ENCODE measurements at places on chromosomes 2 and 18.

- peak; percentile 68 for DNase-seq
Observed at GRCh38 chr2:101253013-101253702, 472 bp downstream of the CNOT11 start.

- DNase-seq, result no peak
Observed at GRCh38 chr18:22456116-22456480, 38.4 kb upstream of the CTAGE1 start.

DNA sequence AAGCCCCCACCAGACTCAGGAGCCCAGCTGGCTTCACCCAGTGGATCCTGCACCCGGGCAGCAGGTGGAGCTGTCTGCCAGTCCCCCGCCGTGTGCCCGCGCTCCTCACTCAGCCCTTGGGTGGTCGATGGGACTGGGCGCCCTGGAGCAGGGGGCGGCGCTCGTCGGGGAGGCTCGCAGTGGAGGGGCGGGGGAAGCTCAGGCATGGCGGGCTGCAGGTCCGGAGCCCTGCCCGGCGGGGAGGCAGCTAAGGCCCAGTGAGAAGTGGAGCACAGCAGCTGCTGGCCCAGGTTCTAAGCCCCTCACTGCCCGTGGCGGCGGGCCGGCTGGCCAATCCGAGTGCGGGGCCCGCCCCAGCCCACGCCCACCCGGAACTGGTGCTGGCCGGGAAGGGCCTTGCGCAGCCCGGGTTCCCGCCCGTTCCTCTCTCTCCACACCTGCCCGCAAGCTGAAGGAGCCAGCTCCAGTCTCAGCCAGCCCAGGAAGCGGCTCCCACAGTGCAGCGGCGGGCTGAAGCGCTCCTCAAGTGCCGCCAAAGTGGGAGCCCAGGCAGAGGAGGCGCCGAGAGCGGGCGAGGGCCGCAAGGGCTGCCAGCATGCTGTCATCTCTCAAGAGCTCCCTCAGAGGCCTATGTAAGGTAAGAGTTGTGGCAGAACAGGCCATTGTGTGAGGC is 1307.8 kb upstream of the TMEFF2 start:
- no peak for DNase-seq

DNA sequence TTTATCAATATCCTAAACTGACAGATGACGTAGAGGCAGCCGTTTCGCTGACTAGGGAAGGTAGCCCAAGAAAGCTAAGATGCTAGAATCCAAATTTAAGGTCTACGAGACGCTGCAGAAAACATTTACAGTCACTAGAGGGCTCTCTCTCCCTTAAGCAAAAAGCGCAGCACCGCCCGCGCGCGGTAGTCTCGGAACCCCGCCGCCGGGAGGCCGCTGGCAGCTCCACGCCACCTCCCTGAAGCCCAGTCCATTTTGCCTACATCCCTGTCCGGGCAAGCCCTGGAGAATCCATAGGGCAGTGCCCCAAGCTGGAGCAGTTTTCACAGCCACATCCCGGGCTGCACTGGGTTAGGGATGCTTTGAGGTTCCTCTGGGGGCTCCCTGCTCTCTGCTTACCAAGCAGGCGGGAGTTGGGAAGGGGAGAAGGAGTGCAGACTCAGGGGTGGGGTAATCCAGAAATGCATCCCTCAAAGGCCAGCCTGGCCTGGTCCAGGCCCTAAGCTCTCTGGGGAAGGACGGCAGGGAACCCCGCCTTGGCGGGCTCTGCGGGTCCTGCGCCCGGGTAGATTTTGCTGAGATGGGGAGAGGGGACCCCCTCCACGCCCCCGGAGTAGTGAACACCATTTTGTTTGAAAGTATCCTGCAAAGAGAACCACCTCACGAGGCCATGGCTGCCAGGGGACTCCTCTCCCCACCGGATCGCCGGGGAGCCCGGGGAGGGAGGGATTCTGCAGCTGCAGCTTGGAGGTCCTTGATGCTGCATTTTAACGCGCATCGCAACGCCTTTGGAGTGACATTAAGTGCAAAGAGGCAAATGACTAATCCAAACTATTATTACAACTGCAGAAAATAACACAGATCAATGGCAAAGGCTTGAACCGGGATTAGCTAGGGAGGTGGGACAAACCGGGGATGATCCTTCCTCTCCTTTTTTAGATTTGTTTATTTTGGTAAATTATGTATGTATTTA is 1.3 kb upstream of the DPYSL5 start:
- peak; percentile 69 for DNase-seq

- DNase-seq, result no peak
Observed at GRCh38 chr2:3639653-3640052, 18.3 kb upstream of the ALLC start.

DNA sequence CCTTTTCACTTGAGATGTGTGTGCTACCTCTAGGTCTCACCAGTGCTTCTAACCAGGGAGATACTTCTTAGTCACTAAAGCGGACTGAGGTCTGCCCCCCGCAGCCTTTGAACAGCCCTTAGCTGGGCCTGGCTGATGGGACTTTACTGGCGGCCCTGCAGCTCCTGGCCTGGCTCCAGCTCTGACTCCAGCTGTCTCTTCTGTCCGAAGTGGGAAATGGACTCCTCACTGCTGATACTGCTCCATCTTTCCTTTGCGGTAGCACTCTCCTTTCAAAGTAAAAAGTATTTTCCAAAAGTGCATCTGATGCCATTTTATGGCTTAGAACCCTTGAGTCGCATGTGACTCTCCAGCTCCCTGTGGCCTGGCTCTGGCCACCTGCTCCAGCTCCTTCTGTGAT is 64.5 kb downstream of the ATP9B start:
- DNase-seq, result no peak

GRCh38 chr2:80496775-80497174 is 192.2 kb upstream of the LRRTM1 start:
- DNase-seq, result no peak

GRCh38 chr18:22136395-22136794 is 33.0 kb upstream of the GATA6 start:
- no peak for DNase-seq

DNA sequence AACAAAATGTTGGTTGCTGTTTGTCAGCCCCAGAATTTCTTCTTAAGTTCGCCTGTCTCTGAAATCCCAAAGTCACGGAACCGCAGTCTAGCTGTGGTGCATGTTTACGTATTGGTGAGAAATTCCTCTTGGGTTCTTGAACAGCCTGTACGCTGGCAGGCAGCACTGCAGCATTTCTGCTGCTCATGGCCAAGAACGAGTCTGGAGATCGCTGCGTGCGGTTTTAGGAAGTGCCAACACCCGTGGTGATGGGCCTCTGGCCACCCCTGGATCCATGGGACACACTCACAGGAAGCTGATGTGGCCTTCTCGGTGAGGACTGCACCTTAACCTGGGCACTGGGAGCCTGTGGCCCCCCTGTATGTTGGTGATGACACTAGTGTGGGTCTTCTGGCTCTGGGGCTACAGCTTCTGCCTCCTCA is 23.7 kb downstream of the ASB1 start:
- no peak for DNase-seq

DNA sequence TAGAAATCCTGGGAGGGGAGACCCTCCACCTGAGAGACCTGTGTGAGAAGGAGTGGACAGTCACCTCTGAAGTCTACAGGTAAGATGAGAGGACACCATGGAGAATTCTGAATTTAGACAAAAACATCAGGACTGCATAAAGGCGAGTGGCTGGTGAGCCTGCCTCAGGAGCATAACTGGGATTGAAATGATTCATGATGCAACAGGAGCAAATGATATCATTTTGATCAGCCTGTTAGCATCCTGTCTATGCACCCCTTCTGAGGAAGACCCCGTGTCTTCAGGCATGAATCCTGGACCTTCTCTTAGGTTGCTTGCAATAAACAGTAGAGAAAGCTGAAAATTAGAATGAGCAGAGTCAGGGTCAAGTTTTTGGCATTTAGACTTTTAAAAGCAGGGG is 245.8 kb downstream of the ETAA1 start:
- no peak for DNase-seq

- no peak for DNase-seq
Observed at GRCh38 chr18:33356735-33357134, 83.8 kb downstream of the CCDC178 start.

- DNase-seq, result no peak
Observed at GRCh38 chr2:226873051-226873620, 37.3 kb downstream of the RHBDD1 start.

DNA sequence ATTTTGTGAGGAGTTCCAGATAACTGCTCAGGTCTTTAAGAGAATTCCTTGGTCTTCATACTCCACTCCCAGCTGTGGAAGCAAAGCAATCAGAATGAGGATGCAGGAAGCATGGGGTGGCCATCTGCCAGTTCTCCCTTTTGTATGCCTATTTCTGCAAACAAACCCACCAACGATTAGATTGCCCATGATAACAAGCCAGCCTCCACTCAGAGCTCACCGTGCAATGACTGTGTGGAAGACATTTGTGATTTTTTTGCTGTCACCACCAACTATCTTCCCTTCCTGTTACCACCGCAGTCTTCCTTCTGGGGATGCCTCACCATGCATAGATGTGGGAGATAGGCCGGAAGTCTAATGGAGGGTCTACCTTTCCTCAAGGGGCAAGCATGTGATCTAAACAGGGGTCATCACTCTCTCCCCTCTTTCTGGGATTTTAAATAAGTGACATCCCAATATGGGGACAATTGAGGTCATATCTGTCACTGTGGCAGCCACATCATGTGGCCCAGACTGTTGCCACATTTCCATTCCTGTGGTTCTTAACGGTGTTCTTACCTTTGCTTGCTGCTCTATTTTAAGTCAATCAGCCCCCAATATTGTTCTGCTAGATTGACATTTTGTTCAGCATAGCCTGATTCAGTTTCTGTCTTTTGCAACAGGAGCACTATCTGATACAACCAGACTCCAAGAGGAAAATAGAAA is 4.4 kb downstream of the AFF3 start:
- DNase-seq, result no peak

DNA sequence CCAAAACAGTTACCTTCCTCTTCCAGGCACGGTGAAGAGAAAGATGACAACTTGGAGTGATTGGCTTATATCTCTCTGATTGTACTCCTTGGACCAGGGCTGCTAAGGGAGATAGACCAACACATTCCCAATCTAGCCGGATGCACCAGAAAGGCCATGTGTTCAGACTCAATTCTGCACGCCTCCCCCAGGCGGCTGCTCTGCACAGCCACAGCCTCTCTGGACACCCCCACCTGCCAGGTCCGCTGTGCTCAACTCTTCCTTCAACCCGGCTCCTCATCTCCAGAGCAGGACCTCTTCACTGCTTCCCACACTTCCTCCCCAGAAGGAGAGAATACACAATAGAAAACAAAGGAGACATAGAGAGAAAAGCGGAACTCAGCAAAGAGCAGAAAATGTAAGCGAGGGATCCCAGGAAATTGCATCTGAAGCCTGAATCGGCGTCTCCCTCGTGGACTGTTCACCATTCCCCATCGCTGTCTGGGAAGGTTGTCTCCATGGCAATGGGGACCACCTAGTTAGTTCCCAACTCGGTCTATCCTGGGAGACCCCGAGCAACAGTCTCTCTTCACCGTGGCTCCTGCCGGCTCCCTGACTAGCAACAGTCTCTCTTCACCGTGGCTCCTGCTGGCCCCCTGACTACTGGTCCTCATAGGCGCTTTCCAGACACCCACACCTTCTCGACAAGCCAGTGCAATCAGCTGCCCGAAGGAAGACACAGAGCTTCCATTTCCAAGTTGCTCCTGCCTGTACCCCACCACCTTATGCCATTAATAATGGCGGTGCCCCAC is 361.7 kb upstream of the MYT1L start:
- no peak for DNase-seq

GRCh38 chr2:188285049-188285448 is 6.6 kb upstream of the GULP1 start:
- DNase-seq, result no peak

GRCh38 chr2:172196768-172197431 is 94.2 kb upstream of the DLX2 start:
- DNase-seq, result peak; percentile 25

GRCh38 chr2:196123679-196124373 is 47.6 kb downstream of the STK17B start:
- no peak for DNase-seq

DNA sequence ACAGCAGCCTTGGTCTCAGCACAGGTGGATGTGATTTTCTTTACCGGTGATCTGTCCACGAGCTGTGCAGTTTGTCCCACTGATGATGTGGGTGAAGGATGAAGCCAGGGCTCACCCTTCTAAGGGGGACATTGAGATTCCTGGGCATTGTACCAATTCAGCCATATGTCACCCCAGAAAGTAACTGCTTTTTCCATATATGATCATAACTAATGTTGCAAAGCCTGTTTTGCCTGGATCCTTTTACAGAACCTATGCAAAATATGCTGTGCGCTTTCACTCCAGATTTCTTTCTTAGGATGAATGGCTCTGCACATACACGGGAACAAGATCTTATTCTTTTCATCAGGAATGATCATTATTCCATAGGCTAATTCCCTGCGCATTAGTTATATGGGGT is 96.9 kb upstream of the POU3F3 start:
- no peak for DNase-seq

GRCh38 chr2:216677439-216678097 is 17.8 kb downstream of the IGFBP5 start:
- DNase-seq, result no peak

DNA sequence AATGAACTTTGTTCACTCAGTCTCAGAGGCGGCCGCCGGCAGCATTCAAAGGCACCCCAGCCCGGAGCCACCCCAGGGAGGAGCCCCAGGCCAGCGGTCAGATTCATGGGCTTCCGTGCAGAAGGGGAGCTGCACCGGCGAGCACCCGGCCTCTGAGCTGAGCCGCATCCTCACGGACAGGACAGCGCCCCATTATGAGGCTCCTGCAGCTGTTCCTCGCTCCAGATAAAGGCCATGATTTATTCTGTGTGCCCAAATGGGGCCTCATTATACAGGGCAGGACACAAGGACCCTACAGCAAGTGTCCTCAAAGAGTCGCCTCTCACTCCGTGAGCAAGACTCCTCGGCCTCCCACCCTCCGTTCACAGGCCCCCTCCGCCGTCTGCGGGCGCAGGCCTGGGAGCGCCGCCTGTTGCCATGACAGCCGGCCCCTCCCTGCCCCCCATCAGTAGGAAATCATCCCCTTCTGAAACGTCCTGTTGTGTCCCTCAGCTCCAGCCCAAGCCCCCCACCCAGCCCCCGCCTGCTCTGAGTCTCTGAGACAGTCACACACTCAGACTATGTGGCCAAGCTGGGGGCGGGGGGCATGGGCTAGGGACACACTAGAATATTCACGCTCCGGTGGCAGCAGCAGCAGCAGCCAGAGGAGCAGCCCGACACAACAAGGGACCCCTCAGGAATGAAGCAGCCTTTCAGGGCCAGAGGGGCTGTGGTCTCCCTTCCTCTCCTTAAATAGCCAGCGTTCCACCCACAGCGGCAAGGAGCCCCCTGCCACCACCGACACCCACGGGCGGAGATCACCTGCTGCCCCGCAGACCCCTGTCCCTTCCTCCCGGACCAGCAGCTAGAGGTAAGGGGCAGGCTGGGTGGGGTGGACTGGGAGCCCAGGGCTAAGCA is at the start of gene GPR17:
GPR17 (plus strand) TSS at position 759 of the 897 bp plus-strand sequence. CDS start 4,583 bp downstream, outside the sequence.
- DNase-seq, result no peak

- DNase-seq, result peak; percentile 78
Observed at GRCh38 chr2:172427256-172427989, at the start of gene ITGA6. ITGA6 (plus strand) TSS chr2:172427586.

GRCh38 chr2:46663614-46664013 is 184.2 kb downstream of the TMEM247 start:
- DNase-seq, result no peak

GRCh38 chr2:20403774-20404312 is 43.0 kb upstream of the RHOB start:
- DNase-seq, result no peak

Data from stimulated activated CD4-positive, alpha-beta T cell treated with anti-CD3 and anti-CD28 coated beads, Interleukin-4, amount 100 ng/mL, for 1 hour (primary cell).